ENCODE measurements at places on chromosomes 11 and 22. TPM values are rescaled to one million over a fixed set of nuclear protein-coding genes. Genes with fewer than 3 reads are reported as not detected.

Gene CNTF
- 0.34 TPM for total RNA-seq

Gene FLRT1
- total RNA-seq, result under 0.01 TPM

Gene TTC38
- total RNA-seq, result 28.9 TPM

Gene UBQLN3
- not detected for total RNA-seq

Gene UPK3A
- not detected for total RNA-seq

Gene CECR2
- 0.15 TPM for total RNA-seq

Gene SYT9
- not detected for total RNA-seq

Gene CYB5R2
- 34.5 TPM for total RNA-seq

Gene C11orf16
- not detected for total RNA-seq

Gene CLCF1
- 5.4 TPM for total RNA-seq

Gene YPEL1
- total RNA-seq, result 1.3 TPM

Gene APOBEC3H
- 0.30 TPM for total RNA-seq

Measured in bronchus fibroblast of lung (primary cell).